ENCODE measurements at places on chromosomes 12 and 14.

- DNase-seq, result no peak
These were observed 249.1 kb downstream of the DPY19L2 start for GRCh38 chr12:63419154-63419553.

- DNase-seq, result no peak
These were observed 40.9 kb upstream of the LRIG3 start for GRCh38 chr12:58961166-58961565.

DNA sequence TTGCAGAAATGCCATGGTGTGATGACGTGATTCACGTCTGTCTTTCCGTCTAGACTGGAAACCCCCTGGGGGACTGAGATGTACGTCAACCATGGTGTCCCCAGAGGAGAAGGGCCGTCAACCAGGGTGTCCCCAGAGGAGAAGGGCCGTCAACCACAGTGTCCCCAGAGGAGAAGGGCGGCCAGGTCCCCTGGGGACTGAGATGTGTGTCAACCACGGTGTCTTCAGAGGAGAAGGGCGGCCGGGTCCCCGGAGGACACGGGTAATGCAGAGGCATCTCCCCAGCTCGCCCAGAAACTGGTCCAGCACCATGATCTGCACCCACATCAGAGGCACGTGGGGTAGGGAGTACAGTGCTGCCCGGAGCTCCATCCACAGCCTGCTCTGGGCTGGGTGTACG is 30.6 kb upstream of the GALNT9 start:
- DNase-seq, result no peak

- peak; percentile 68 for DNase-seq
These were observed 9.9 kb downstream of the BCL7A start for GRCh38 chr12:122031342-122032216.

- no peak for DNase-seq
These were observed 3.7 kb upstream of the COX8C start for GRCh38 chr14:93343266-93343665.

GRCh38 chr14:54724676-54725325 is 157.9 kb downstream of the SAMD4A start:
- no peak for DNase-seq

DNA sequence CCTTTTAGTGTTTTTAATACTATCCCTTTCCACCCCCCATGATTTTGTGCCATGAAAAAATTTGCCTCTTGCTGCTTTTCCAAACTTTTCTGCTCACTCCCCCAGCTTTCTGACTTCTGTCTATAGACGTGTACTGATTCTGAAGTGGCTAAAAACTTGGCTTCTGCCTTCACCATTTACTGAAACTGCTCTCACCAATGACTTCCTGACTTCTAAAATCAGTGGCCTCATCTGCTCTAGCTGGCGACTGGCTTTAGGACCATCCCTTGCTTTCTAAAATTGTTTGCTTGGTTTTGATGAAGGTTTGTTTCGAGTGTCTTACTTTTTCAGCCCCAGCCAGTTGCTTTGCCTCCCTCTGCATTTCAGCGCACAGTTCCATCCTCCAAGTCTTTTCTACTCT is 145.3 kb downstream of the HELB start:
- DNase-seq, result no peak

DNA sequence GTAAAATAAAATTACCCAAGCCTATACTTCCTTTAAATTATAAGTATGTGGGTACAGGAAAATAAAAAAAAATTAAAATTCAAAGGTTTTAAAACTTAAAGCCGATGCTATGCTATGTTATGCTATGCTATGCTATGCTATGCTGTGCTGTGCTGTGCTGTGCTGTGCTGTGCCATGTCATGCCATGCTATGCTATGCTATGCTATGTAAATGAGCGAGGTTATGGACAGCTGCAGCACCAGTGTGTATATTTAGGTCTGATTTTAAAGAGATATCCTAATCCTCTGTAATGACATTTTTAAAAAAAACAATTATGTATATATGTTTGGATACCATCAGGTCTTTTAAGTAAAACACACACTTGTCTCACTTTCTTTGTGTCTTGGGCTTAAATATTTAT is 1822.0 kb upstream of the SEL1L start:
- DNase-seq, result no peak

DNA sequence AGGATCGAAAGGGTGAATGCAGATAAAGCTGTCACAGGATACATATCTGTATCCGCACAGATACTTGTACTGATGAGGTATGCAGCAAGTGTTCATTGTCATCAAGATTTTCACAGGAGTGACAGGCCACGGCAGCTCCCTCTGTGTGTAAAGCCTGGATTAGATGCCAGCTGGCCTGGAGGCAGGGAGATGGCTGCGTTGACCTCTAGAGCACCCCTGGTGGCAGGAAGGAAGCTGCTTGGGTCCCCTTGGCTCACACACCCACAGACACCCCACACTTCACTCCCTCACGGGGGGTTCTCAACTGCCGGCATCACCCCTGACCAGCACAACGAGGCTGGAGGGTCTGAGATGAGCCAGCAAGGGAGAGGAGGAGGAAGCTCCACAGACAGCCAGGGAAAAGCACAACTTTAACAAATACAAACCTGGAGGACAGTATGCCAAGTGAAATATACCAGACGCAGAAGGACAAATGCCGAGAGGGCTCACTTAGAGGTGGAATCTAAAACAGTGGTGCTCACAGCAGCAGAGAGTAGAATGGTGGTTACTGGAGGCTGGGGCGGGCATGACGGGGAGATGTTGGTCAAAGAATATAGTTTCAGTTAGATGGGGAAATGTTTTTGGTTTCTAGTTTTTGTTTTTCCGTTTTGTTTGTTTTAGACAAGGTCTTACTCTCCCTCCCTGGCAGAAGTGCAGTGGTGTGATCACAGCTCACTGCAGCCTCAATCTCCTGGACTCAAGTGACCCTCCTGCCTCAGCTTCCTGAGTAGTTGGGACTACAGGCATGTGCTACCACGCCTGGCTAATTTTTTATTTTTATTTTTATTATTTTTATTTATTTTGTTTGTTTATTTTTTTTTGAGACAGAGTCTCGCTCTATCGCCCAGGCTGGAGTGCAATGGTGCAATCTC is 45.7 kb downstream of the TEAD4 start:
- no peak for DNase-seq

- no peak for DNase-seq
These were observed 1.3 kb upstream of the PTGDR start for GRCh38 chr14:52266179-52266578.

- no peak for DNase-seq
These were observed 69.1 kb downstream of the C12orf75 start for GRCh38 chr12:105399428-105400081.

DNA sequence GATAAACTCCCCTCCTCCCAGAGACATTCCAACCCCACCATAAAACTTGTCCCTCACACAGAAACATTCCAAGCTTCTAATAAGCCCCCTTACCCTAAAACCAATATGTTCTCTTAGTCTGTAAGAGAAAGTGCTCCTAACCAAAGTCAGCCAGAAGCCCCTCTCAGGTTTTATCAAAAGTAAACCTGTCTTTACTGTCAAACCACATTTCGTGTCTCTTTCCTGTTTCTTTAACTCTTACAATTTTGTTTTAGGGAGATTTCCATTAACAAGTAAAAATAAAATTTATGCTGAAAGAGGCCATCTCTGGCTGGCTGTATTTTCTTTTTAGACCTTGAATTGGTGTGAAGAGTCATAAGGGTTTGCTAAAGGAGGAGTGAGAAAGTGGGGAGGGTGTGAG is 29.8 kb upstream of the CAPRIN2 start:
- no peak for DNase-seq

DNA sequence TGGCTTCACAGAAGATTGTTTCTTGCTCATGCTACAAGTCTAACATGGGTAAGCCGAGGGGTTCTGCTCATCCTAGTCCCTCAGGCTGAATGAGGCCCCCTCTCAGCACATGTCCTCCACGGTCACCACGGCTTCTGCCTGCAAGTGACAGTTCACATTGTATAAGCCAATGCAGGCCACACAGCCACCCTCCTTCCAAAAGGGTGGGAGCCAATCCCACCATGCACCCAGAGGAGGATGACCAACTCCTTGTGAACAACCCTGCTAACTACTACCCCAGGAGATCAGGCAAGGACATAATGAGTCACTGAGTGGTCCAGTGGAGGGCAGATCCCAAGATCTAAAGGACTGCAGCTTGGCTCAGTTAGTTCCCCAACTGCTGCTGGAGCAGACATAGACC is 6.1 kb downstream of the SPRING1 start:
- DNase-seq, result no peak

- no peak for DNase-seq
These were observed 667.2 kb downstream of the DIO2 start for GRCh38 chr14:79543967-79544697.

GRCh38 chr12:121165316-121165715 is 32.6 kb downstream of the P2RX7 start:
- DNase-seq, result no peak

DNA sequence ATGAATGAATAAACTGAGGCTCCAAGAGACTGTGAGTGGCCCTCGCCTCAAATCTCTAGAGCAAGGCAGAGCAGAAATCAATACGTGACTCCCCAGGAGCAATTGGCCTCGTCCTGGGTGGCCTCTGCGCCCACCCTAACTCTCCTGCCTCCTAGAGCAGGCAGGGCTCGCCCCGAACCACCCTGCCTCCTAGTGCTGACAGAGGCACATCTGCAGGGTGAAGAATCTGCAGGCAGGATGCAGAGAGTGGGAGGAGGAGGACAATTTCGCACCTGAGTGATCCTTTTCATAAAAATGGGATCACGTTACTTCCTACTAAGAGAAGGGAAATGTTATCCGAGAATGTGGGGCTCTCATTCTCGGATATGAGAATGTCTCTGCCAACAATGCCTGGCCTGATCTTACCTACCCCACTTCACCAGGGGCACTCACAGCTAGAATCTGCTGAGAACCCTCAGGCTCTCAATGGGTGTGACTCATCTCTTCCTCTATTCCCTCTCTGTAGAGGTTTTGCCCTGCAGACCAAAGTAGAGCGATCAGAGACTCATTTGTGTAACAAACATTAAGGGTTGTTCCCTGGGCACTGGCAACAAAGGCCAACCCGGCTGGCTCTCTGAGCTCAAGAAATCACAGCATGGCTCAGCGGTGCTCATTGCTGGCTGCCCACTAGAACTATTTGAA is 61.7 kb upstream of the BCL2L14 start:
- peak; percentile 72 for DNase-seq

DNA sequence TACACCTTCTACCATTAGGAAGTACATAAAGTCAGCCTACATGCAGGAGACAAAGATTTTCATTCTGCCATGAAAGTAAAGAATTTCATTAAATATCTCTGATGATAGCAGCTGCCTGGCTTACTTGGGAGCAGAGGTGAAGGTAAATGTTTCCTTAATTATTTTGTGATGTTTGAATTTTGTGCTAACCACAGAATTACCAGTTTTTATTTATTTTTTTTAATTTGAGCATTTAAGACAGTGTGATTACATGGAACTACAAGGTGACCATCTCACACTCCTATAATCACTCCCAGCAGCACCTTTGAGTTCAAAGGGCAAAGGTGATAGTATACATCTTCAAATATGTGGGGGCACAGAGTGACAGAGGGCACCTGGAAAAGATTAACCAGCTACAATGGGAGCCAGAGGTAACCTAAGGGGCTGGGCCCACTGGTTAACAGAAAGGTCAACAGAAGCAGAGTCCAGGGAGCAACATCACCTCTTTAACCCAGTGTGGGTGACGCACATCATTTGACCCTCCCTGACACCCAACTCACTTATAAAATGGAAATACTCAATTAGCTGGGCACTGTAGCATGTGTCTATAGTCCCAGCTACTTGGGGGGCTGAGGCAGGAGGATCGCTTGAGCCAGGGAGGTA is 65.0 kb downstream of the GCH1 start:
- no peak for DNase-seq

DNA sequence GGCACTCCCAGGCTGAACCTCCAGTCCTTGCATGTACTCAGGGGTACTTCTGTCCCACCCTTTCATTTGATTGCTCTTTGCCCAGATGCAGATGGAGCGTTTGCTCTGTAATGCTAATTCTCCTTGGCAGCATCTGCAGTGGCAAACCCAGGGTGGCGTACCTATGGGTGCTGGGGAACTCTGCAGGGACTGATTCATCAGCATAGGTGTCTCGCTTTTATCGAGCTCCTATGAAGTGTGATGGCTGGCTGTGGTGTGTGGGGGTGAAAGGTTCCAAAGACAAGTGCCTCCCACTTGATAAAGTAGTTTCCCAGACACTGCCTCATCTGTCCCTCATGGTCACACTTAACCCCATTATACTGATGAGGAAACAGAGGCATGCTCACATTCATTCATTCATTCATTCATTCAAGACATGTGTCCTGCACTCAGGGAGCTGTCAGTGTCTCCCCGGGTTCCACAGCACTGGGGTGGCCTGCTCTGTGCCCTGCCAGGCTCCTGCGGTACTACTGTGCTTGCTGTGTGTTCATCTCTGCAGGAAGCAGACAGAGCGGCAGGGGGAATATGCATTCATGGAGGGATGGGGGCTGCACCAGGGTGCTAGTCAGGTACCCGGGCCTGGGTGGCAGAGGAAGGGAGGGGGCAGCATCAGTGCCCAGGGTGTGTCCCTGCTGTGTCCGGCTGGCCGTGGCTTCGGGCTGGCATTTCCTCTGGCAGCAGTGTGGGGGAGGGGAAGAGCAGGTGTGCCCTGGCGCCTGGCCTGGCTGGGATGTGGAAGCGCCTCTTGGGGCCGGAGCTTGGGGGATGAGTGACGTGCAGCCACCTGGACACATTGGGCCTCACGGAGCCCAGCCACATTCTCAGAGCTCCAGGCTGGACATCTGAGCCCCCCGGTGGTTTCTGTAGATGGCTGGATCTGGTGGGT is 110.9 kb downstream of the TSPAN9 start:
- DNase-seq, result no peak

DNA sequence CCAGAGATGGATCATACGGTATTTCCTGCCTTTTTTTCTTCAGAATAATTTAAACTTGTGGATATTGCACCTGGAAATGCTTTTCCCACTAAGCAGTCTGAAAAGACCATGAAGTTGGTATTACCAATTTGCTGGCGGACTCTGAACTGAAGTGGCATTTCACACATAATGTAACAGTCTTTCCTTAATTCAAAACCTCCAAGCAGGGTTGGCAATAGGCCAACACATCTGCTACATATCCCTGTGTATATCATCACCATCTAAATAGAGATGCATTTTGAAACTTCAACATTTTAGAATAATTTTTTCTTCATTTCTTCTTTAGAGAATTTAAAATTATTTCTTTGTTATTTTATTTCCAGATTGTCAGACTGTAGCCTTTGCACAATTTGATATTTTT is 100.5 kb downstream of the TSPAN8 start:
- no peak for DNase-seq
